ENCODE measurements at places on chromosomes 5 and 9.

- DNase-seq, result no peak
Measured at GRCh38 chr5:10546186-10546585, 17.7 kb upstream of the ANKRD33B start.

GRCh38 chr5:174455301-174455700 is 269.1 kb upstream of the MSX2 start:
- DNase-seq, result no peak

- no peak for DNase-seq
Measured at GRCh38 chr5:16345454-16345853, 120.1 kb downstream of the ZNF622 start.

GRCh38 chr9:80061940-80062339 is 490.2 kb downstream of the TLE4 start:
- no peak for DNase-seq

Data from stimulated activated CD8-positive, alpha-beta memory T cell treated with anti-CD3 and anti-CD28 coated beads, Interleukin-15, amount 100 ng/mL, for 24 hours (primary cell).